NCI-H1694 (cell line): ENCODE measurements at places on chromosomes 7 and 10.

DNA sequence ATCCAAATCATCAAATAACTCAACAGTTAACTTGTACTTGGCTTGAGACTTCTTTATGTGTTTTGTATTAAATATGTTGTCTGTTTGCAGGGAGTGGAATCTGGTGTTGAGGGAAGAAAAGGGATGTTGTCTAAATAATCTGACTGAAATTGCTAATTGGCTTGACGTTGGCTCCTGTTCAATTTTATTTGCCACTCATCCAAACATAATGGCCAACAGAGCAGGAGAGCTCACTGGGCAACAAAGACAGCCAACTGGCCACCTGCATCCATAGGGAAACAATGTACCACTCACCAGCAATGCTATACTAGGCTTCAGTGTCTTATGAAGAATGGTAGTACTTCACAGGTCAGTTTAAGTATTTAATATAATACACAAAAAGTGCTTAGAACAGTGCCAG, 80.5 kb downstream of the FAM13C start:
- no peak for DNase-seq

DNA sequence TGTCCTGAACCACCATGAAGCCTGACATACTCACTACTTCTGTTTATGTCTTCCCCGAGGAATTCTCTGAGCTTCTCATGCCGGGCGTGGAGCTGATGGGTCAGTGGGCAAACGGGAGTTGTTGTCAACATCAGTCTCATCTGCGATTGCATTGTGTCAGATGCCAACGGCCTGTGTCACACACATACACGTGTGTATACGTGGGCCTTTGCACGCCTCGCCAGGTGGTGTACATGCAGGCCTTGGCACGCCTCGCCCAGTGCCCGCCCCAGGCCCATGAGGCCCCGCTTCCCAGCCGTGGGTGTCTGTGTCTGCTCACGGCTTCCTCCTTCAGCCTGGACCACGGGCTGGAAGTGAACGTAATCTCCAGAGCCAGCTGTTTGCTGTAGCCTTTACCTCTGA, 7.5 kb upstream of the CSGALNACT2 start:
- DNase-seq = no peak

DNA sequence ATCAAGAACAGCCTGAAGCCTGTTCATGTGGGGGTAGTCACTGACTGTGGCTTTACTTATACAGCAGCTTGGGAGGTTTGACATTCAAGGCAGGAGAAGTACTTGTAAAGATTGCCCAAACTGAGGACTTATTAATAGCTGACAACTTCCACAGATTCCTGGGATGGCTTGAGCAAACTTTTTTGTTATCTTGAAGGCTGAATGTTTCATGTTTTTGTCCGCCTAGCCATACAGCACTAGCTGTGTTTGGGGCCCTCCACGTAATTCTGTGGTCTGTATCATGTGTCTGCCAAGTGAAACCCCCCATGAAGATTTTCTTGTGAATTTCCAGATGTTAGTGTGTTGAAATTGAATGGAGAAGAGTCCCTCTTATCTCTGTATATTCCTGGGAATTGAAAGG, 38.6 kb downstream of the FAS start:
- no peak for DNase-seq

GRCh38 chr10:117684046-117684610, 141.6 kb downstream of the EMX2 start:
- no peak for DNase-seq

GRCh38 chr7:112726076-112726475, 64.1 kb downstream of the TMEM168 start:
- no peak for DNase-seq

- peak; percentile 76 for DNase-seq
Observed at GRCh38 chr7:107879400-107880035, 11.5 kb upstream of the DLD start.

DNA sequence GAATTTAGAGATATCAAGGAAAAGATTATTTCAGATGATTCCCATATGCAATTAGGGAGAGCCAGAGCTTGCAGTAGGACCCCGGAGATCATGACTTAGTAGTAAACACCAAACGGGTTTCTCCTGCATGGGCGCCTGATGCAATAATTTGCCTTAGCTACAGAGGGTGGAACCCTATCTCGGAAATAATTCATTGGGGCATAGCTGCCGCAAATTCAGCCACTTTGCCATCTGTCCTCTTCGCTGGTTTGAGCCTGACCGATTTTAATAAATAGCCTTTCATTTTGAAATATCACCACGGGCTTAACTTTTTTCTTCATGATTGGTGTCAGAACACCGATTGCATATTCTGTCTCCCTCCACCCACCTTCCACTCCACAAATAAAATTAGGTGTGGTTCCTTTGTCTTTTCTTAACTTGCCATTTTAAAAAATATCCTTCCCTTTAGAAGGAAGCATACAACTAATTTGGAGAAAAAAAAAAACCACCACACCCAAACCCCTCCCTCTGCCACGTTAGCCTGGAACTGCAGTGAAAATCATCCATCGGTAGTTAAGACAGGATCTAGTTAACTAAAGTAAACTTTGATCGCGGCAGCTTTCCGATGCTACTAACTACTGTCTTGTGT, 1.4 kb downstream of the GARS1 start:
- DNase-seq = peak; percentile 30

DNA sequence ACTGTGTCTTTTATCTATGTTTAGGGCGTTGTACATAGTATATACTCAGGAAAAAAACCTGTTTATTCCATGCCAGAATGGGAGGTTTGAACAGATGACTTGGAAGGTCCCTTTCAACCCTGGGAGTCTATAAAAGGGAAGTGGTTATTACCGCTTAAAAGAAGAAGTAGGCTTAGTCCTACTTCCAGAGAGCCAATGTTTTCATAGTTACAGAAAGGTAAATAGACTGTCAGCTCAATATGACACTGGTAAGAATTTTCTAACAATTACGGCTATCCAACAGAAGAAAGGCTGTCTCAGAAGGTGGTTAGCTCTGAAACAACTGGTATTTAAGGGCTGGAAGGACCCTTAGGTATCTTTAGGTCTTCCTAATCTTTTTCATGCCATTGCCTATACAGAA, 1.1 kb upstream of the TFAM start:
- no peak for DNase-seq

DNA sequence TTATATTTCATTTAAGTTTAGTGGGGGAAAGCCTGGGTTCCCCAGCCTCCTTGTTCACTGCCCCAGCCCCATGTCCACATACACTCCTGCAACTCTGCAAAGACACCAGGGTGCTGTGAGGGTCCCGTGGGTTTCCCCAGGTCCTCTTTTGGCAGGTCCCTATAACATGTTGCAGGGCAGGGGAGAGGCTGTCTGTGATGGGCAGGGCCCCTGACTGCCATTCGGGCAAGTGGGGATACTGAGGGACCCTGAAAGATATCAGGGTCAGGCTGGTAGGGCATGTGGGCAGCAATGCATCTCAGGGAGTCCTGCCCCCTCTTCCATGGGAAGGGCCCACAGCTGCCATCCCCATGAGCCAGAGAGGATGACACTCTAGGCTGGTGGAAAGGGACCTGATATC, 28.4 kb downstream of the RASGEF1A start:
- DNase-seq = no peak

- DNase-seq = no peak
Observed at GRCh38 chr10:101230183-101230917, 1.1 kb upstream of the LBX1 start.

DNA sequence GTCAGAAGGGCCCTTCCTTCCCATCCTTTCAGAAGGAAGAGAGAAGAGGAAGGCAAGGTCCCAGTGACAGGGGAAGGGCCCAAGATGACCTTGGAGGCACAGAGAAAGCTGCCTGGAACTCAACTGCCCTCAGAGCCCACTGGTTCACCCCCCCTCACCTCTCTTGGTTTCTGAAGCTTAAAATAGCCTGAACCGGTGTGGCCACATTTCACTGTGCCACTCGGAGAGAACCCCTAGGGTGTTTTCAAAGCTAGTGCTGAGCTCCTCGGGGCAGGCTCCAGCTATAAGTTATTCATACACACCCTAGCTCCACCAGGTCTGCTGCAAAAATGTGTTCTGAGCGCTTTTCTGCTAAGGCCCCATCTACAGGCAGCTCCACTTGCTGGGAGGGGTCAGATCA, 60.9 kb upstream of the ADRB1 start:
- DNase-seq = no peak
